Mesendoderm (in vitro differentiated cells): ENCODE measurements at places on chromosomes 2 and 18.

DNA sequence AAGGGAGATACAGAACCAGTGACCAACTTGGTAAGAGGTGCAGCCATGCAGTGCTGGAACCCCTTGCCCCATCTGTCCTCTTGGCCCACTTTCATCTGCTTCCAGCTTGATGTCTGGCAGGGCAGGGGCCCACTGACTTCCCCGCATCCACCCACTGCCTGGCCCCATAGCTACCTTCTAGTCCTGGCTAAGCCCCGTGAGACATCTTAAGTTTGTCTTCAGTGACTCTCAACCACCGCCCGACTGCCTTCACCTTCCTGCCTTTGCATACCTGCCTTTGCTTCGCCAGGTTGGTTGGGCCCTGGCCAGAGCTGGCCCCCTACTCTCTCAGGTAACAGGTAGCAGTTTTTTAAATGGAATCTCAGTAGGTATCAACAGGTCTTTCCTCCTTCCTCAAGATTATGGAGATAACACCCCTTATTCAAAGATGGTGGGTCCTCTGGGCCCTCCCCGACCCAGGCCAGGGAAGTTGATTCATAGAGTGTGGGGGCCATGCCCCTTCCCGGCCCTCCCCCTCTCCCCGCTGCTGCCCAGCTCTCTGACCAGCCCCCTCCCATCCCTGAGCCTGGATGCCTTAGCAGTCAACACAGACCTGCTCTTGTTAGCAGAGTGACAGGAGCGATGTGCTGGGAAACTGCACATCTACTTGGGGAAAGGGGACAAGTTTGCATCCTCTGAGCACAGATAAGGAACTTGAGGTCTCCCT lies 2.8 kb downstream of the ARID5A start:
- DNase-seq, result no peak

DNA sequence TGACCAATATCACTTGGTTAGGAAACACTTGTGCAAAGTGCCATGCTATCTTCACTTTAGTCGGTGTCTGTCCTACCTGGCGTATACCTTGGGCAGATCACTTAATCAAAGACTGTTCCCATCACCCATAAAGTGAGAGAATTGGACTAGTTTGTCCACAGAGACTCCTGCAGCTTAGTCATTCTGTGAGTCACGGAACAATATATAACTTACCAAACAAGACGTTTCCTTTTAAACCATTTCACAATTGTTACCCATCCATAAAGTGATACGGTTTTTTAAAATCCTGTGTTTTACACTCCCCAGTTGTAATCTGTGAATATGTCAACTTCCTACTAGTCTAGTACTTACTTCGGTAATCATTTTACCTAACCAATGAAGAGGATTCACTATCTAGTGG lies 499.3 kb upstream of the SMIM21 start:
- DNase-seq, result no peak

GRCh38 chr2:105257981-105258380 lies 16.4 kb downstream of the GPR45 start:
- no peak for DNase-seq

DNA sequence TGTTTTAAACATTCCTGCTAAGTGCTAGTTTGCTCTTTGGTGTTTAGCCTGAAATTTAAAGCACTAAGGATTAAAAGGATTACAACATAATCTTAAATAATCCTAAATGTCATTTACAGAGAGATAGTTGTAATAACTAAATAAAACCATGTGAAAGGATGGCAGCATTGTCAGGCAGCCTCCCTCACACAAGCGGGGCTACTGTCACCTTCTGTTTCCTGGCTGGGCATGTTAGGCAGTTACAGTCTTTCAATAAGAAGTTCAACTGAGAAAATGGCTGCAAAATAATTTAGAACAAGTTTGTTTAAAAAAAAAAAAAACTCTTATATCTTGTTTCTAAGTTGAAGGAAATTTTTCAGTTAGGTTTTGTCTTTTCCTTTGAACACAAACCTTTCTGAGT lies 124.9 kb downstream of the ARHGAP15 start:
- no peak for DNase-seq

DNA sequence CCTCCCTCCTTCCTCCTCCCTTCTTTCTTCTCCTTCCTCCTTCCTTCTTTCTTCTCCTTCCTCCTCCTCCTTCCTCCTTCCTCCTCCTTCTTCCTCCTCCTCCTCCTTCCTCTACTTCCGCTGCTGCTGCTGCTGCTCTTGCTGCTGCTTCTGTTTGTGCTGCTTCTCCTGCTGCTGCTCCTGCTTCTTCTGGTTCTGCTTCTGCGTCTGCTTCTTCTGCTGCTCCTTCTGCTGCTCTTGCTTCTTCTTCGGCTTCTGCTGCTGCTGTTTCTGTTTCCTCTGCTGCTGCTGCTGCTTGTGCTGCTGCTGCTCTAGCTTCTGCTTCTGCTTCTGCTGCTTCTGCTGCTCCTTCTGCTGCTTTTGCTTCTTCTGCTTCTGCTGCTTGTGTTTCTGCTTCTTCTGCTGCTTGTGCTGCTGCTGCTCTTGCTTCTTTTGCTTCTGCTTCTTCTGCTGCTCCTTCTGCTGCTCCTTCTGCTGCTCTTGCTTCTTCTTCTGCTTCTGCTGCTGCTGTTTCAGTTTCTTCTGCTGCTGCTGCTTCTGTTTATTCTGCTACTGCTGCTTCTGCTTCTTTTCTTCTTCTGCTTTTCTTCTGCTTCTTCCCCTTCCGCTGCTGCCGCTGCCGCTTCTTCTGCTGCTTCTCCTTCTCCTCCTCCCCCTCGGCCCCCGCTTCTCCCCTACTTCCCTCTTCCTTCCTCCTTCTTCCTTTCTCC lies 8.6 kb downstream of the SNRNP27 start:
- DNase-seq, result no peak
